ENCODE measurements at places on chromosomes 2 and 18.
A peak's percentile ranks its signal among the peaks of the same experiment; 100 is the strongest.

DNA sequence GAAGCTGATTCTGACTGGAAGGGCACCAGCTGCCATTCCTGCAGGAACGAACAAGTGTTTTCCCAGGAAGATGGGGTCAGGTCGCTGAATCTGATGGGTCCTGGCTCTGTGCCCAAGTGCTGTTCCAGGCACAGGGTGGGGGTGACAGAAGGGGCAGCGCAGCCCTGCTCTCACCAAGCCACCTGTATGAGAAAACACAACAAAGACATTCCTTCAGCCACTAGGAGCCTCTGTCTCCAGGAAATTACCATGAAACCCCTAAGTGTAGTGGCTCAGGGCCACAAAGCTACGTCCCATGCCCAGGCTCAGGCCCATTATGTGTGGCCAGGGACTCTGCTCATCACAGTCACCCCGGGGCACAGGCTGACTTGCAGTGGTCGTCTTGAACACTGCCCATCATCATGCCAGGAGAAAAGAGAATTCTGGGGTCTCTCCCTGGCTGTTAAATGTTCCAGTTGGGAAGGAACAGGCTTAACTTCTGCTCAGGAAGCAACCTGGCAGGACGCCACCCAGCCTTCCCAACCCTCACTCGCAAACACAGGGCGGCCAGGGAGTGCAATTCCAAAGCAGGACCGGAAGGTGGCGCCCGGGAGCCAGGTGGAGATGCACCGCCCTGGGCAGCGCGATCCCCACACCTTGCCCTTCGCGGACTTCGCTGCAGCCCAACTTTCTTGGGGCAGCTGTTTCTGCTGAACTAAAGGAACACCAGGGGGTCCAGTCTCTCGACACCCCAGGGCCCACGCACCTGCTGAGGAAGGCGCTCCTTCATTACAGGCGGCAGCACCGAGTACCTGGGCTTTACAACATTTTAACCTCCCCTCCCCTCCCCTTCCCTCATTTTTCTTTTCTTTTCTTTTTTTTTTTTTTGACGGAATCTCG is 11.0 kb upstream of the SFTPB start:
- peak; percentile 83 for DNase-seq

DNA sequence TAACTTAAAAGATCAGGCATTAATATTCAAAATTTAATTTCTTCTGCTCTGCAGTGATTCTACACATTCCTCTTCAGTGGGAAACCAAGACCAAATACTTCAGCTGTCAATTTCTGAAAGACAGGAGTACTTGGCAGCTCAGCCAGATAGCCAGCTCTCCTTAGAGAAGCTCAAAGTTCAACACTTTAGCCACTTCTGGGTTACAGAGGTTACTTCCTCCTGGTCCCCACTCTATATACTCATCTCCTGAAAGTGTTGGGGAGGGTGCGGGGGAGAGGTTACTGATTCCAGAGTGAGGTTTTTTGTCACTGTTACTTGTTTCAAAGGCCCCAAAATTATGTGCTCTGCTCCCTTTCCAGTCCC is 4.1 kb downstream of the CYTIP start:
- peak; percentile 49 for DNase-seq

DNA sequence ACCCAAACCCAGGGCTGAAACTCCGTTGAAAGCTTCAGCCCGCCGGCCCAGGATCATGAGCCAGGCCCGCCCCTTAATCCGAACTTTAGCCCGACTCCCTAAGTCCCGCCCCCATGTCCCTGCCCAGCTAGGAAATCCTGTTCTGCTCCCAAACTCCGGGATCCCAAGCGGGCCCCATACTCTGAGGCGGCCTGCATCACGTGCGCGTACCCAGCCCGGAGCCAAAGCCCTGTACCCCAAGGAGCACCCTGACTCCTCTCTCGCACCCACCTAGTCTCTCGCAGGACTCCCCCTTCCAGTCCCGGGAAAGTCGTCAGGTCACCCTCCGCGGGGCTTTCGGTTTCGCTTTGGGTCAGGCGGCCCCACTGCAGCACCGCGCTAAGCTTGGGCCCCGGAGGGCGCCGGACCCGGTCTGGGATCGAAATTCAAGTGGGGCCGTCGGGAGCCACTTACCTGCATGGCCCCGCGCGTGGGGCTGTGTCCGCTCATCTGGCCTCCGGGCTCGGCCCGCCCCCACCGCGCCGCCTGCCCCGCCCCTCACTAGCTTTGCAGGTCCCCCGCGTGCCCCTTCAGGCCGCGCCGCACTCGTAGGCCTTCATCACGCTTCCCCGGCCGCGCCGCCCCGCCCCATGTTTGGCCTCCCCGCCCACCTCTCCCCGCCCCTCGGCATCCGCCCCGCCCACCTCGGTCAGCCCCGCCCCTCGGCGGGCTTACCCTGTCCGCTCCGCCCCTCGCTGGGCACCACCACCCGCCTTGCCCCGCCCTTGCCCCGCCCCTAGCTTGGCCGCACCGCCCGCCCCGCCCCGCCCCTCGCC is at the start of gene DNPEP:
Gene DNPEP, minus strand, starts transcription at position 607 of the 815 bp plus-strand sequence. Its CDS starts 118 bp downstream, at position 489.
- peak; percentile 79 for DNase-seq

GRCh38 chr2:168353251-168353650 is 102.8 kb upstream of the CERS6 start:
- no peak for DNase-seq

GRCh38 chr2:23488584-23488983 is 103.6 kb downstream of the KLHL29 start:
- no peak for DNase-seq

DNA sequence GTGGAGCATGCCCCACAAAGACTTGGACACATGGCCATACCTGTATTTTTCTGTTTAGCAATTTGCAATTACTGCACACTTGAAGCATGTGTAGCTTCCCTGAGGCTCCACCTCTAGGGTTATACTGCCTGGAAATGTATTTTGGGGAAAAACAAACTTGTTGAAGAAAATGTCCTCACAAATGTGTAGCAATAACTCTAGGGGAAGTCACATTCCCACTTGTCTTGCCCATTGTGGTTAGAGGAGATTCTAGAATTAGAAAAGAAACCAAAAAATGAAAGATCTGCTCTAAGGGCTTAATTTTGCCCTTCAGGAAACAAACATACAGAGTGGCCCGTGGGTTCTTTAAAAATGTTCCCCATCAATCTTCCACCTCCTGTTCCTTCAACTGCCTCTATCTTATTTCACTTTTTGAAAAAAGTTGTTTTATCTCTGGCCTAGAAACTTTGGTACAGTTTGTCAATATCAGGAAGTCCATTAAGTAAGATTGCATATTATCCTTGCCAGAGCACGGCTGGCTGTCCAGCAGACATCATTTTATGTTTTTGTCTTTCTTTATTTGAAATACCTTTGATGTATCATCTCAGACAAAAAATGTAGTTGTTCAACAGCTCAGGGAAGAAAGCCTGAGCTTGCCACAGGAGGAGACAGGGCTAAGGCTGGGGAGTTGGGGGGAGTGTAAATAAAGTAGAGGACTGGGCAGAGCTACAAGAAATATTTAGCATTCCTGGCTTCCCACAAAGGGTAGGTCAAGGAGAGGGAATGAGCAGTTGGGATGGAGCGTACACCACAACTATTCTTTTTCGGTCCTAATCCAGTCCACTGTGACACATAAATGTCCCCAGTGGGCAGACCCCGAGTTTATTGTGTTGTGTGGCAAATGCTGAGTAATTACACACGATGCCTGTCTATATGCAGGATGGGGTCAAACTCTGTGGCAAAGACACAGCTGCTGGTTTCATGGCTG is 96.8 kb upstream of the CDC42EP3 start:
- no peak for DNase-seq

- no peak for DNase-seq
Measured at GRCh38 chr2:1488181-1488671, 75.0 kb downstream of the TPO start.

DNA sequence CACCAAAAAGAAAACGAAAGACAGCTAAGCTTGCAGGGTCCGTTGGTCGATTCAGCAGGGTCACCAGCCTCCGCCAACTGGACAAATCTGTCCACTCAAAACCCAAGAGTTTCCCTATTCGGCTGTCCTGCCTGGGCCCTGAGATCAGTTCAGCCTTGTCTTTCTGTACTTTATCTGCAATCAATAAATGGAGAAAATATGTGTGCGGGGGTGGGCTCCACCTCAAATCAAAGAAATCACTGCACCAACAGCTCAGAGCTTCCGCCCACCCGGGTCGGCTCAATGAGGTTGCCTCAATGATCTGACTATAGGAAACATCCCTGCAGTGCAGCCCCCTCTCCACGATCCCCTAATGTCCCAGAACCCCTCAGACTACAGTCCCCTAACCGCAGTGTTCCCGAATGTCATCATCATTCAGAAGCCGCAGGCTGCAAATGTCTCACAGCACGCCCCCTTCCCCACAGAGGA is 447 bp downstream of the GGCX start:
- no peak for DNase-seq

- no peak for DNase-seq
Measured at GRCh38 chr2:210997373-210997772, 441.0 kb downstream of the CPS1 start.

GRCh38 chr2:212811036-212811805 is 272.6 kb upstream of the ERBB4 start:
- no peak for DNase-seq

- DNase-seq: no peak
Measured at GRCh38 chr18:23523429-23524212, 20.3 kb downstream of the RMC1 start.

GRCh38 chr2:101500860-101501259 is 25.9 kb upstream of the RFX8 start:
- DNase-seq: no peak

GRCh38 chr2:173254659-173255058 is 100.0 kb upstream of the CDCA7 start:
- no peak for DNase-seq

DNA sequence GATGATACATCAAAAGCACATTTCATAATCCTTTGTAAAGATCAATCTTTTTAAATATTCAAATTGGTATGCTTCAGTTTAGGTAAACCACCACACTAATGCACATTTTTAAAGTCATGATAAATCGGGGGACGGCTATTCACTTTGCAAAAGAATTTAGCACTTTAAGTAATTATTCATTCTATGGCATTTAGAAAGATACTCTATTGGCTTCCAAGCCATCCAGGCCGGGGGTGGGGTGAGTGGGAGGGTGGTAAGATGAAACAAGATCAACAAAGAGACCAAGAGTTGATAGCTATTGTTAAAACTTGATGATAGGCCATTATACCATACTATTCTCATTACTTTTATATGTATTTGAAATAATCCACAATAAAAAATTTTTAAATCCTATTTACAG is 41.0 kb downstream of the EPG5 start:
- DNase-seq: no peak

DNA sequence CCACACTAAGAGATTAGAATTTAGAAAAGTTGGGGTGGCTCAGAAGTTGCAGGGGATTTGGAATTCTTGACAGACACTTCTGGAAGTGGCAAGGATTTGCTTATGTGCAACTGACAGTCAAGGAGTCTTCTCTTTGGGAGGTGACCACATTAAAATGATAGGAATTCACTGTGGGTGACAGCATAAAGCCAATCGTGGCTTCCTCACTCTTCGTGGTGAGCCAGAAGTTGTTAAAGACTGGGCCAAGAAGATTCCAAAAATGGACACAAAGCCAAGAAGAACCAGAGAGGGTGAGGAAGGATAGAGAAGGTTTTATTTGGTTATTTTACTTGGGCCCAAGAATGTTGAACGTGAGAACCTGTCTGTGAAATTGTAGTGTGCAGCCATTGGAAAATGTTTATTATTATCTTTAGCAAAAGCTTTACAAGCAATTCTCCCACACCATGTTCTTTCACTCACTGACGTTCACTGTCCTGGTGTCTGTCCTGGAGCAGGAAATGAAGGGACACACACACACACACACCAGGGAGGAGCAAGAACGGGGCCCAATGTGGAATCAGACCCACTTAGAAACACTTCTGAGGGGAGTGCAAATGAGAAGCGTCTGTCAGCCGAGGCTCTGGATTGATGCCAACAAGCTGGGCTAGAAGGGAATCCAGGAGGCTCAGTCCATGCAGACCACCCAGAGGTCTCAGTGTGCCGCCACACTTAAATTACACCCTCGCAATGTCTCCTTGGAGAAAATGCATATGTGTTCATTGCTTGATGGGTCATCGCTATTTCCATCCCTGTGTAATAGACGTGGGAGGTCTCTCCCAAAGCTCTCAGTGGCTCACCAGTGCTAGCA is 37.2 kb downstream of the STEAP3 start:
- no peak for DNase-seq

- DNase-seq: no peak
Measured at GRCh38 chr2:45962177-45962921, 310.9 kb downstream of the PRKCE start.

- DNase-seq: no peak
Measured at GRCh38 chr2:176650838-176651555, 381.8 kb downstream of the MTX2 start.

GRCh38 chr2:54466870-54467269 is 10.7 kb downstream of the SPTBN1 start:
- no peak for DNase-seq

DNA sequence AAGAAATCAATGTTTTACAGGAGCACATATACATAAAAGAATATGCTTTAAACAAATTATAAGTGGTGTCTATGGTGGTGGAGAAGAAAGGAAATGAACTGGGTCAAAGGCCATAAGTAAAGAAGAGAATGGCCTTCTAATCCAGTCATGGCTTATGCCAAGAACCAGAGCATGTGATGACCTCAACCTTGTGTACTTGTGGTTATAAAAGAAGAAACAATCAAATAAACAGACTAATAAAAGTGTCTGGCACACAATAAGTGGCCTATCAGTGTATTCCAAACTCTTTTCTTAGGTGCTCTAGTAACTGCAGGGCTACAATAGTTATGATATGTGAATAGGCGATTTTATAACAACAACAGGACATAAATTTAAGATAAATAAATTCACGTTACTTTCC is 2.6 kb downstream of the SERPINB11 start:
- DNase-seq: no peak

- DNase-seq: peak; percentile 82
Measured at GRCh38 chr2:28681158-28681571, 70.5 kb upstream of the PPP1CB start.

- no peak for DNase-seq
Measured at GRCh38 chr2:228731517-228731916, 539.6 kb downstream of the PID1 start.

- no peak for DNase-seq
Measured at GRCh38 chr2:105786231-105787230, 41.8 kb downstream of the NCK2 start.

DNA sequence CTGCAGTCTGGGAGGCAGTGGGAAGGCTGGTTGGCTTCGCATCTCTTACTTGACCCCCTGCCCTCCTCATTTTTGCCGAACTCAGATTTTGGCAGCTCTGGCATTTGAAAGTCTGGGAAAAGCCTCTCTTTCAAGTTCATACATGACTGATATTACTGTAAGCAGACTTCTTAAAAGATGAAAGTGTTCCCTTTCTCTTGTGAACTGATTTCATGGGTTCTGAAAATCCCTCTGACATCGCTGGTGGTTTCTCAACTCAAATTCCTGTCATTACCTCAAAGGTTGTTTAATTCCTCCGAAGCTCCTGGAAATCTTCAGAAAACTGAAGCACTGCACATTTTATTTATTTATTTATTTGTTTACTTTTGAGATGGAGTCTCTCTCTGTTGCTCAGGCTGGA is 16.9 kb upstream of the SLC38A11 start:
- no peak for DNase-seq
